Activated CD8-positive, alpha-beta memory T cell treated with anti-CD3 and anti-CD28 coated beads for 1 hour (primary cell): ENCODE measurements at places on chromosomes 1 and 21.

- no peak for DNase-seq
Observed at GRCh38 chr1:192171123-192171522, 12.9 kb downstream of the RGS18 start.

DNA sequence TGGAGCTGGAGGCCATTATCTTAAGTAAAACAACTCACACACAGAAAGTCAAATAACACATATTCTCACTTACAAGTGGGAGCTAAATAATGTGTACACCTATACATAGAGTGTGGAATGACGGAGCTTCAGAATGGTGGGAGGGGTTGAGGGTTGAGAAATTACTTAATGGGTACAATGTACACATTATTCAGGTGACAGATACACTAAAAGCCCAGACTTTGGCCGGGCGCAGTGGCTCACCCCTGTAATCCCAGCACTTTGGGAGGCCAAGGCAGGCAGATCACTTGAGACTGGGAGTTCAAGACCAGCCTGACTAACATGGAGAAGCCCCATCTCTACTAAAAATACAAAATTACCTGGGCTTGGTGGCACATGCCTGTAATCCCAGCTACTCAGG lies 24.9 kb upstream of the LRIG2 start:
- no peak for DNase-seq

DNA sequence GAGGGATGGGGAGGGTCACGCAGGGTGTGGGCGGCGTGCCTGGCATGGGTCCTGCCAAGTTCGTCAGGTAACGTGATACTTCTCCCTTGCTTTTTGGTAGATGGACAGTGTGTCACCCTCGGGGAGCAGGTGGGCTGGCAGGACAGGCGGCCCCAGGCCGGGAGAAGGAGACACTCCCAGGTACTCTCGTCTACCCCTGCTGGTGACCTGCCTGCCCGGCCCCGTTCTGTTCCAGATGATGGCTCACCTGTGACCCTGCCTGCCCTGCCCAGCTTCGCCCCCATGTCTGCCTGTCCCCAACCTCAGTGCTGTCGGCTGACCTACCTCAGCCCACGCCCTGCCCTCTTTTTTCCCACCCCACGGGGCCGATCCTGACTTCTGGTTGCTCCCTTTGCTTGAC lies 144.7 kb downstream of the PCBP3 start:
- DNase-seq = no peak

GRCh38 chr1:42170779-42171621 lies 6.5 kb upstream of the GUCA2A start:
- no peak for DNase-seq

DNA sequence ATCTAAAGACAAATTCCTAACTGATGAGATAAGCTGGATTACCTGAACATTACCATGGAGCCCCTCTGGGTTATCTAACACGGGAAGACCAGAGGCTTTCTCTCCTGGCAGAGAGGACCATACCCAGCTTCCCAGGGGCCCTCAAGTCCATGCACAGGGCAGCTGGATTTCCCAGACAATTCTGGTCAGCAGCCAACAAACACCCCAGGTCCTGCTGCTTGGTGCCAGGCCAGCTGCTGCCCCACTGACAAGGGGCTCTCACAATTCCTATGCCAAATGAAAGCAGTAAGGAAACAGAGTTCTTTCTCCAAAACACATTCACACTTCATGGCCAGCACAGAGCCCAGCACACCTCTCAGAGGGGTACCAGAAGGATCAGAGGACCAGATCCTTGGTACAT lies 114.2 kb downstream of the HLCS start:
- DNase-seq = no peak

- no peak for DNase-seq
Observed at GRCh38 chr21:33834801-33835500, 80.7 kb downstream of the ATP5PO start.

GRCh38 chr1:63909526-63909925 lies 135.7 kb downstream of the ROR1 start:
- DNase-seq = no peak

GRCh38 chr1:194068446-194069167 lies 882.2 kb upstream of the B3GALT2 start:
- no peak for DNase-seq

GRCh38 chr1:104459886-104460285 lies 710.2 kb downstream of the AMY1C start:
- no peak for DNase-seq

DNA sequence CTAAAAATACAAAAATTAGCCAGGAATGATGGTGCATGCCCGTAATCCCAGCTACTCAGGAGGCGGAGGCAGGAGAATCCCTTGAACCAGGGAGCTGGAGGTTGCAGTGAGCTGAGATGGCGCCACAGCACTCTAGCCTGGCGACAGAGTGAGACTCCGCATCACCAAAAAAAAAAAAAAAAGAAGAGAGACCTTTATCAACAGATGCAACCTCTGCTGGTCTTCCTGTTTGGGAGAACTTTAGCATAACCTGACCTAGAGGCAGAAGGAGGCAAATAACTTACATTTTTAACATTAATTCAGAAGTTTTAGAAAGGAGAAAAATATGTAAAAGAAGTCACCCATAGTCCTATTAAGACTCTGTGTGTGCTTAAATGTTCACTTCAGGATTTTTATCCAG lies 32.4 kb downstream of the SLAMF1 start:
- DNase-seq = no peak

DNA sequence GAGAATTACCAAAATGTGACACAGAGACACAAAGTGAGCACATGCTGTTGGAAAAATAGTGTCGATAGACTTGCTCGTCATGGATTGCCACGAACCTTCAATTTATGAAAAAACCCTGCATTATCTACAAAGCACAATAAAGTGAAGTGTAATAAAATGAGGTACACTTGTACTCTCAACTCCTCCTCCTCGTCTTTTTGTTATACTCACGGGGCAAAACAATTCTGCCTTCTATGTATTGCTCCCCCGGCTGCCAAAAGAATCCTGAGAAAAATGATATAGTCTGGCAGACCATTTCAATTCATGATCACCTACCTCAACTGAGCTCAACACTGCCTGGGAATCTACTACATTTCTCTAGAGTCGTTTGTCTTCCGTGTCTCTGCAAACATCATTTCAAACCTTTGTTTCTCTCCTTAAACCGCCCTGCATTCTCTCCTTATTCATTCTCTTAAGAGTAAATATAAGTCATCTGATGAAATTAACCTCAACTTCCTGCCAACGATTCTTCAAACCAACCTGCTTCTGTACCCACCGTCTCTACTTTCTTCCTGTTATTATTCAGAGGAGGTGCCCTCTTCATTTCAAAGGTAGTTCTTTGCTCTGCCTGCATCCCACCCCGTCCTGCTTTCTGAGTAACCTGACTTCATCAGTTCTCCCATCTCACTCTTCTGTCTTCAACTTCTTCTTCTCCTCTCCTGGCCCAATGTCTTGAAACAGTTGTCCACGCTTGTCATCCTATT lies 12.9 kb upstream of the IL19 start:
- DNase-seq = no peak

DNA sequence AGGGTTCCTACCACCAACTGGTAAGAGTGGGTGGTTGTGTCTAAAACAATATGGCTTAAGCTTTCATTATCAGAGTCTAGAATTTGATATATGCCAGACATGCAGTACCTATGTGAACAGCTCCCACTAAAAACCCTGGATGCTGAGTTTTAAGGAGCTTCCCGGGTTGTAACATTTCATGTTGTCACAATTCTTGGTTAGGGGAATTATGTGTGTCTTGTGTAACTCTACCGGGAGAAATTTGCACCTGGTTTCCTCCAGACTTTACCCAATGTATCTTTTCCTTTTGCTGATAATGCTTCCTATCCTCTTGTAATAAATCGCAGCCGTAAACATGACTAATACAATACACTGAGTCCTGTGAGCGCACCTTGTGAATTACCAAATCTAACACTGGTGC lies 48.3 kb downstream of the ARID4B start:
- no peak for DNase-seq

DNA sequence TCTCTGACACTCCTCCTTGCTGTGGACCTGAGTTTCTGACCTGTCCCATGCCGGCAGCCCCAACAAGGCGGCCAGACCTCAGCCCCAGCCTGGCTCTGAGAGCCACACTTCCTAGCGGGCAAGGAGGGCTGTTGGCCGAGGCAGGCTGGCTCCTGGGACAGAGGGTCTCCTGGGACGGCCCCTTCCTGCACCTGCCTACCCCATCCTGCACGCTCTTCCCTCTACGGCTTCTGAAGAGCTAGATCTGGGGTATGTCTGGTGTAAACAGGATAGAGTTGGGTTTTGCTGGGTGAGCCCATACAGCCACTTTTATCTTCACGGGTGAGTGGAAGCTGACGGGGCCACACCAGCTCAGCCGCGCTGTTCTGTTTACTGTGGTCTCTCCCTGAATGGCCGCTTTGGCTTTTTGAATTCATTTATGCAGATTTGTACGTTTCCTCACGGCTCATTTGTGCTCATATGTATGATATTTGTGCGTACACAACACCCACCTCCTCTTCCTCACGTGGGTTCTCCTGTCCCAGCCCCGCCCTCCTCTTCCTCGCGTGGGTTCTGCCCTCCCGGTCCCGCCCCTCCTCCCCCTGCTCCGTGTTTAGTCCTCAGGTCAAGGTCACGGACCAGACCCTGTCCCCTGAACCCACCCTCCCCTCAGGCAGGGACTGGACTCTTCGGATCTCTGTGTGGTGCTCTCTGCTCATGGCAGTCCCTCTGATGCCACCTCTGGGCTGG lies 34.7 kb upstream of the POFUT2 start:
- DNase-seq = no peak

DNA sequence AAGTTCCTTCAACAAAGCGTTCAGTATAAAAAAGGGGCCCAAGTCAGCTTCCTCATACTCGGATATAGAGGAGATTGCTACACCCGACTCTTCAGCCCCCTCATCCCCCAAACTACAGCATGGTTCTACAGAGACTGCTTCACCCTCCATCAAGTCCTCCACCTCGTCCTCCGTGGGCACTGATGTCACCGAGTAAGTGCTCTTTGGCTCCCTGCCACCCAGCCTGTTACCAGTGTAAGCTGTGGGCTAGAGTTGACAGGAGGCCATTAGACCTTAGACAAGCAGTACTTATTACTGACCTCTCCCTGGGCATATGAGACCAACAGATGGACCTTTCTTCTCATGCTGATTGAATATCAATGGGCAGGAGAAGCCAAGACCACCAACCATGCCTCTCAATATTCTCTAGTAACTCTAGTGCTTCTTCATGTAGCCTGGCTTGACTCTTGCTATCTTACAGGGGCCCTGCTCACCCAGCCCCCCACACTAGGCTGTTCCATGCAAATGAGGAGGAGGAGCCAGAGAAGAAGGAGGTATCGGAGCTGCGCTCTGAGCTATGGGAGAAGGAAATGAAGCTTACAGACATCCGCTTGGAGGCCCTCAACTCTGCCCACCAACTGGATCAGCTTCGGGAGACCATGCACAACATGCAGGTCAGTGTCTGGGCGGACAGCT lies 20.9 kb upstream of the IPO9 start:
- no peak for DNase-seq

- no peak for DNase-seq
Observed at GRCh38 chr1:228851193-228851592, 115.9 kb downstream of the RHOU start.

- DNase-seq = no peak
Observed at GRCh38 chr1:3521426-3521825, 67.0 kb downstream of the ARHGEF16 start.

GRCh38 chr1:29458737-29459619 lies 222.7 kb downstream of the PTPRU start:
- no peak for DNase-seq

GRCh38 chr1:5597171-5597850 lies 394.9 kb downstream of the NPHP4 start:
- DNase-seq = no peak

- no peak for DNase-seq
Observed at GRCh38 chr21:36910581-36911307, 55.7 kb downstream of the HLCS start.

- DNase-seq = no peak
Observed at GRCh38 chr1:19055701-19056100, 99.2 kb upstream of the IFFO2 start.

DNA sequence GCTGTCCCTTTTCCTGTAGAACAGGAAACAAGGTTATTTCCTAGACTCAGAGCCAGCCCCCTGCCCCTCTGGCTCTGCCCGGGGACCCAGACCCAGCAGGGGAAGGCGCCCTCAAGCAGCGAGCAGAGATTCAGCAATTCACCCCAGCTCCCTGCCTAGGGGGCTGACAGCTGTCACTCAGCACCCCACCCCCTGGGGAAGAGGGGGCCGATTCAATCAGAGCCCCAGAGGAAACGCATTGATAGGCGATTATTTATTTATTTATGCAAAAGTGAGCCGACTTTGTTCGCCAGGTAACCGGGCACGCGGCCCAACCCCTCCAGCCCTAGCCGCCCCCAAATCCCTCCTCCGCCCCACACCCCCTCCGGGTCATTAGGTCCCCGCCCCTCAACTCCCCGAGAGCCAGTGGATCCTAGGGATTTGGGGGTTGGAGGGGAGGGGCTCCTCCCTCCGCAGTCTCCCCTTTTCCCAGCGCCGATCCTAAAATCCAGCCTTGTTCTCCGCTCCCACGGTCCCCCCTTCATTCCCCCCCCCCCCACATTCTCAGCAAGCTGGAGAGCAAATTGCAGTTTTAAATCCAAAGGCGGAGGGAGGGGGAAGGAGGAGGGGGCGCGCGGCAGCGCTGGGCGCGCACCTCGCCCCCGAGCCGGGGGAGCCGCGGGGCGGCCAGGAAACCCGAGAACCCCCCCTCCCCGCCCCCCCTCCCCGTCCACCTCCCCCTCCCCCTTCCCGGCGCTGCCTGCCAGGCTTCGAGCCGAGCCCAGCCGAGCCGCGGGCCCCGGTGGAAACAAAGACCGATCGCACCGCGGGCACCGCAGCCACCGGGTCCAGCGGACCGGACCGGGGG lies 1.3 kb downstream of the AHDC1 start:
- no peak for DNase-seq

GRCh38 chr1:185463433-185463832 lies 146.4 kb upstream of the IVNS1ABP start:
- no peak for DNase-seq

DNA sequence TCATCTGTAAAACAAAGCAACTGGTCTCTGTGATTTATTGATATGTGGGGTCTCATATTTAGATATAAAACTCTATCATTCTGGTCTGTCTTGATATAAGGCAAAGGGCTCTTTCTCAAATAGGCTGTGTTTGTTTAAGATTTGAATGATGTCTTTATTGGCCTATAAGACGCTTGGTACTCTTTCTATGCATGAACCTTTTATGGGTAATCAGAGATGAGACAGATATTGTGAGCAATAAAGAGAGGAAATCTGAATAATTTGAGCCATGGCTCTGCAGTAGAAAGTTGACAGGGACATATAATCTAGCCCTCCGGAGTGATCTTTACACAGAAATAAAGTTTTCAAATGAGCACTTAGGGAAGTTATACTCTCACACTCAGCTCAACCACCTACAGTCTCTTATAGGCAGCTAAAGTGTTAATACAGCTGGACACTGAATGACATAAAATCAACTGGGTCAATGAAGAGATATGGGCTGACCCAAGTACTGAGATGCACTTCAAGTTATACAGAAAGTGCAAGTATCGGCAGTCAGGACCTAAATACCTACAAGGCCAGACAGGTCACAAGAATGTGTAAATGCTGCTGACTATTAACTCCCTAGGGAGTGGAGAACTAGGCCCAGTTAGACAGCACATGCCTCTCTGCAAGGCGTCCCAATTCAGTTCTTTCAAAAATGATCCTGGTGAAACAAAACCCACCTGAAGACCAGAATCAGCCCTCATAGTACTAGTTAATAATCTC lies 111.0 kb downstream of the PTPN14 start:
- no peak for DNase-seq

GRCh38 chr1:1763657-1764621 lies 14.3 kb downstream of the NADK start:
- no peak for DNase-seq
